Epithelial cell of prostate (primary cell): ENCODE measurements at places on chromosomes 11 and 22.

DNA sequence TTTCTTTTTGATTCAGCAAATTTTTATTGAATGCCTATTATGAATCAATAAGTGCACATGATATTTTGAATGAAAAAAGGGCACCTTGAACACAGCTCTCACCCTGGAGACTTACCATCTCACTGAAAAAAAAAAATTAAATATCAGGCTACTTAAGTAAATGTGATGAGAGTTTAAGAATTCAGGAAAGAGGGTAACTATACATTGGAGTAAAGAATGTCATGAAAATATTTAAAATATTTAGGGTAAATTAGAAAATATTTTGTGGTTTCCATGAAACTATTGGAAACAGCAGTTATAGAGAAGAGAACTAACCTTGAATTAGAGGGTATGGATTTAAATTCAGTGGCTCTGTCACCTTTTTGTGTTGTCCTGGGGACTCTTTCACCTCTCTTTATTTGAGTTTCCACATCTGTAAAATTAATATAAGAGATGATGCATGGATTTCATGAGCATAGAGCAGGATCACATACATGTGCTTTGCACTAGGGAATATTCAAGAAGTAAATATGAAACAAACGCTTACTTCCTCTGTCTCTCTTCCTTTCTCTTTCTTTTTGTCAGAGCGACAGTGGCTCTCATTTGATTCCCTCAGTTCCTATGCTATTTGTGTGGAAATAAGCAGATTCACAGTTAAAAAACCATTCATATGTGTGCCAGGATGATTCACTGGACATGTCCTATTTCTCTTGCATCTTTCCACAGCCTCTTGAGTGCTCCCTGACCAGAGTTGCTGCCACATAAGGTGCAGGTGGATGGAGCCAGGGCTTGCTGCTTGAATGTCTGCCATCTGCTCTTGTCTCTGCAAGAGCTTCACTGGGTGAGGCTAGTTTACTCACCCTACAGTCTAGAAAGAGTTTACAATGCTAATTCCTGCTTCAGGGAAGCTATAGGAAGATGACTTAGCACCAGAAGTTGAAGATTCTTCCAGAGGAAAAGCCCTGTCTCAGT, 533.1 kb downstream of the ETS1 start:
- peak; percentile 64 for DNase-seq

- DNase-seq: peak; percentile 14
Measured at GRCh38 chr11:79520086-79520485, 79.3 kb upstream of the TENM4 start.

GRCh38 chr11:35121326-35121865, 17.6 kb upstream of the CD44 start:
- DNase-seq: no peak

DNA sequence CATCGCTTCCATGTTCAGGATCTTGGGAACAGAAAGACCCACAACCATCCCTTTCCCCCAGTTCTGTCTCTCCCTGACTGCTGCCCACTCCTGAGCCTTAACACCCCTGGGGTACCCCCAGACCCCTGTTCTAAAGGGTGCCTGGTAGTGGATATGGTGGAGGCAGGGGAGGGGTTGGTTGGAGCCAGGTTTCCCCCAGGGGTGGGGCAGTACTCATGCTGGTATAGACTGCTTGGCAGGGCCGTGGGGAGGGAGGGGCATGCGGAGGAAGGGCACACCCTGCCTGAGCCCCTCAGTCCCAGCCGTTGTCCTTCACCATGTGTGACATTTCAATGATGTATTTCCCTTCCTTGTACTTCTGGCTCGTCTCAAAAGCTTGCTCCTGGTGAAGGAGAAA, 4.0 kb downstream of the YPEL4 start:
- no peak for DNase-seq
